Common myeloid progenitor, CD34-positive (primary cell): ENCODE measurements at places on chromosomes 12 and 14.
A peak's percentile ranks its signal among the peaks of the same experiment; 100 is the strongest.

DNA sequence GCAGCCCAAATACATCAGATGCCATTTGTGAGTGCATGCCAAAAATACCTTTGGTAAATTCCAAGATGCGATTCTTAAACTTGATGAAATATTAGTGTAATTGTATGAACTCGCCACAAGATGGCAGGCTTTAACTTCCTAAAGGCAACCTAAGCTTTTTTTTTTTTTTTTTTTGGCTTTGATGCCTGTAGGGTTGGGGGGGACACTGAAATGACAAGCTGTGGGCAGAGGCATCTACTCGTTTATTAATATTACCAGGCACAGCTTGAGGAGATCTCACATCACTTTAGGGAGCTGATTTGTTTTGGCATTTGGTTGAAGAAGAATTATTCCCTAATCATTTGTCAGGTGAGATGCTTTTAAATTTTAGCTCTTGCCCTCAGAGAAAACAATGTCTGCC lies 126.7 kb upstream of the CCDC196 start:
- DNase-seq, result peak; percentile 89

- no peak for DNase-seq
These were observed 39.7 kb upstream of the AP4S1 start for GRCh38 chr14:30985796-30986195.

DNA sequence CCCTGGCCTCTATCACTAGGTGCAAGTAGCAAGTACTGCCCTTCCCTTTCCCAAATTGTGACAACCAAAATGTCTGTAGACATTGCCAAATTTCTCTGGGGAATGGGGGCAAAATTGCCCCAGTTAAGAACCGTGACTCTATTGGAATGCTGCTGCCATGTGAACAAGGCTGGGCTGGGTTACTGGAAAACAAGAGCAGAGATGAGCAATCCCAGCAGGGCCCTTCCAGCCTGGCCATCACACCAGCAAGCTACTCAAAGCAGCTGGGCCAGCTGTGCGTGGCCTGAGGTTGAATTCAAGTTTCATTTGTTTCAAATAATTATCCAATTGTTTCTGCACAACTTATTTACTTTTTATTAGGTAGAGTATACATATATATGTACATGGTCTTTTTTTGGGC lies 103.4 kb upstream of the PKP2 start:
- no peak for DNase-seq

DNA sequence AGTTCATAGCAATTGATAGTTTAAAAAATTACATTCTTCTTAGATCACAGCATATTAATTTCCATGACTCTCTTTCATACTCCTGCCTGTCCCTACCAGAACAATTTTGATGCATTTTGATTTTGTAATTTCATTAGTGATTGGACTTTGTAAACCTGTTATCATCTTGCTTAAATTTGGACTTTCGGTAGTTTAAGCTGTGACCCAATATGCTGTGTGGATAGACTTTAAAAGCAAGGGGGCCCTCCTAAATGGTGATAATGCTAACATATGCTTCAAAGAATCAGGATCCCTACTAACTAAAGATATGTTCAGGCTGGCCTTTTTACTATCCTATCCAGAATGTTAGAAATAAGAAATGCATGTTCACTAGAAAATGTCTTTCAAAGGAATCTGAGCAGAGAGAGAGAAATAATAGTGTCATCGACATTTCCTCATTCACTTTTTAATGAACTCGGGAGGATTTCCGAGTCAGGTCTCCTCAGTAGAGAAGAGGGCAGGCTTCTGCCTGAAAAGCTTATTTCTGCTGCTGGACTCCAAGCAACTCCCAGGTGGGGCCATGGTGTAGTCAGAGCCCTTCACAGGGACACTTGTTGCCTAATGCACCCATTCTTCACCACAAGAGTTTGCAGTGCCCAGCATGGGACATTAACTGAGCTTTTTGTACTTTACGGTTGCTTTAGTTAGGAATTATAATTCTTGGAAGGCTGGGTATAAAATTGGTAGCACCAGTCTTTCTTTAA lies 16.7 kb downstream of the SLC38A4 start:
- no peak for DNase-seq

DNA sequence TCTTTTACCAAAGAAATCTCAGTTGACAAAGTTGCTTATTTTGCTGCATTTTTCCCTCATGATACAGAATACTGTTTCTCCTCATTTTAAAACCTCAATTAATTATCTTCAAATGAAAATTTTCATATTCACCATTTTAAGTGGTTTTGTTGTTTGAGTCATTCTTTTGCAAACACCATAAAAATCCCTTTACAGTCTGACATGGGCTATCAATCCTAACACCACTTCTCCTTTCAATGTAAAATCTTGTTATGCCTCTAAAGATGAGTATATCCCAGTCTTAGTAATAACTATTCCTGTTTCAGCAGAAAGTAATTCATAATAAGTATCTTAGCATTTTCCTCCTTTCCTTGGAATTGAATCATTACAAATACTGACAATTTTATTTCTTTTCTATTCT lies 192.2 kb downstream of the SYT1 start:
- peak; percentile 17 for DNase-seq

GRCh38 chr14:48398675-48399282 lies 723.4 kb upstream of the MDGA2 start:
- peak; percentile 11 for DNase-seq

- no peak for DNase-seq
These were observed 244.7 kb downstream of the KCNH5 start for GRCh38 chr14:62800577-62800976.

DNA sequence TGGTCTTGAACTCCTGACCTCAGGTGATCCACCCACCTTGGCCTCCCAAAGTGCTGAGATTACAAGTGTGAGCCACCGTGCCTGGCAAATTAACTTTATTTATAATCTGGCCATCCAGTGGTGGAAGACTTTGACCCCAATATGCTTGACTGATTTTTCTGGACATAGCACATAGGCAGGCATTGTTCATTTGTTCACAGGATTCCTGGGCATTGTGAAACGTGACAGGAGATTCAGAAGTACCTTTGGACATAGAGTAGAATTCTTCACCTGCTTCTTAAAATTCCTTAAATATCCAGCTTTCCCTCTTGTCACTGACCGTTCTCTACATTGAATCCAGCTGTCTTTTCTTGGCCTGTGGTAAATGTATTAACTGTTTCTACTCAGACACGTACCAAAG lies 103.1 kb downstream of the SCN8A start:
- DNase-seq, result no peak

DNA sequence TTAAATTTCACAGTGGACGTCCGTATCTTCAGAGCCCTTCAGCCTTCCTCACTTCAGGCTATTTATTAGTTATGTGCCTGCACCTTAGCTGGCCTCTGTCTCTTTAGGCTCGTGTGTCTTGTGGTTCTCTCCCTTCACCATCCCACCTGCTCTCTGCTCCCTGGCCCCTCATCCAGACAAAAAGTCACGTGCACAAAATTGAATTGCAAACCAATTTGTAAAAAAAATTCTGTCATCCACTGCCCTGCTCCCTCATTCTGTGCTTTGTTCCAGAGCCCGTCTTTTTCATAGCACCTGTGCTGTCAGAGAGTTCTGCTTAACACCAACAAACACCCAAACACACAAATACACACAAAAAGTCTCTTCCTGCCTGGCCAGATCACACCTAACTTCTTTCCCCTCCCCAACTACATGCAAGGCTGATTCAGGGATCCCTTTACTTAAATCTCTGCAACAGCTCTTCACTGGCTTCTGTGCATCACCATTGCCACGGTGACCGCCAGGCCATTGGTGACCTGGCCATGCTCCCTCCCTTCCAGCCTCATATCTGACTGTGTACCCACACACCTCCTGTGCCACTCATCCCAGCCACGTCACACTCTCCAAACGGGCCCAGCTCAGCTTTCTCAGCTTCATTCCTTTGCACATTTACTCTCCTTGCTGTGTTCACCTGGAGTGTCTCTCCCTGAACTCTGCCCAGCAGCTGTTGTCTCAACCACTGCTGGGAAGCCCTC lies 205.7 kb downstream of the TTC8 start:
- no peak for DNase-seq

- DNase-seq, result no peak
These were observed 11.1 kb upstream of the INF2 start for GRCh38 chr14:104678346-104678745.

- peak; percentile 74 for DNase-seq
These were observed 589 bp upstream of the HVCN1 start for GRCh38 chr12:110689281-110690126.

- no peak for DNase-seq
These were observed 43.4 kb downstream of the TEAD4 start for GRCh38 chr12:3002646-3003045.

- DNase-seq, result peak; percentile 91
These were observed at the start of gene FAR2 for GRCh38 chr12:29148911-29149690. TSS of gene FAR2 (plus strand) at chr12:29149278. CDS start at chr12:29270450, 121,172 bp downstream.

DNA sequence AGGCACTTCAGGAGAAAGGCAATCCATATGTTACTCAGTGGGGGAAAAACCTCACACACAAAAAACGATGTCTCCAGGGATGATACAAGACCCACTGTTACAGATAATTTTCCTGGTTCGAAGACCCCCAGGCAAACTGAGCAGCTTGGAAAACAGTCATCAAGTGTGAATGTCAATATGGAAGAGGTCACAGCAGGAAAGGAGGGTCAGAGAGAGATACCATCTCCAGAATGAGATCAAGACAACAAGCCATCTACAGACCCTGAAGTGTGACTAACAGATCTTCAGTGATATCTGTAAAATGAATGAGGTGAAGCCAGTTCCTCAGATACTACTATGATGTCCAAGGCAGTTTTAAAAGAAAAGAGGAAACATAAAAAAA lies 28.6 kb downstream of the GNS start:
- no peak for DNase-seq

GRCh38 chr14:60317609-60318008 lies 68.6 kb downstream of the PPM1A start:
- no peak for DNase-seq

DNA sequence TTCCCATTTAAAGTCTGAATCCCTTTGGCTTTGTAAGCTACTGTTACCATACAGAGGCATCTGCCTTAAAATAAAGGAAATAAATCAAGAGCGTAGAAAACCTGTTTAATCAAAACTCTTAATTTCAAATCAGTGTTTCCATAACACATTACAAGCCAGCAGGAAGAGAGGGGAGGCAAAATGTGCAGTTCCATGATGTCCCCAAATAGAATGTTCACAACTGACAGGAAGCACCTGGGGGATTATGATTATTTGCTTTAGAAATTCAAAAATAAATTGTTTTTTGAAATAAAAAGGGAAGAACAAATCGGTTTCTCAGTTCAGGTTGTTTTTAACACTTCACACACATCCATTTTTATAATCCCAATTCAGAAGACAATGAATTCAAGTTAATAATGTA lies 21.4 kb downstream of the SOCS2 start:
- peak; percentile 96 for DNase-seq

DNA sequence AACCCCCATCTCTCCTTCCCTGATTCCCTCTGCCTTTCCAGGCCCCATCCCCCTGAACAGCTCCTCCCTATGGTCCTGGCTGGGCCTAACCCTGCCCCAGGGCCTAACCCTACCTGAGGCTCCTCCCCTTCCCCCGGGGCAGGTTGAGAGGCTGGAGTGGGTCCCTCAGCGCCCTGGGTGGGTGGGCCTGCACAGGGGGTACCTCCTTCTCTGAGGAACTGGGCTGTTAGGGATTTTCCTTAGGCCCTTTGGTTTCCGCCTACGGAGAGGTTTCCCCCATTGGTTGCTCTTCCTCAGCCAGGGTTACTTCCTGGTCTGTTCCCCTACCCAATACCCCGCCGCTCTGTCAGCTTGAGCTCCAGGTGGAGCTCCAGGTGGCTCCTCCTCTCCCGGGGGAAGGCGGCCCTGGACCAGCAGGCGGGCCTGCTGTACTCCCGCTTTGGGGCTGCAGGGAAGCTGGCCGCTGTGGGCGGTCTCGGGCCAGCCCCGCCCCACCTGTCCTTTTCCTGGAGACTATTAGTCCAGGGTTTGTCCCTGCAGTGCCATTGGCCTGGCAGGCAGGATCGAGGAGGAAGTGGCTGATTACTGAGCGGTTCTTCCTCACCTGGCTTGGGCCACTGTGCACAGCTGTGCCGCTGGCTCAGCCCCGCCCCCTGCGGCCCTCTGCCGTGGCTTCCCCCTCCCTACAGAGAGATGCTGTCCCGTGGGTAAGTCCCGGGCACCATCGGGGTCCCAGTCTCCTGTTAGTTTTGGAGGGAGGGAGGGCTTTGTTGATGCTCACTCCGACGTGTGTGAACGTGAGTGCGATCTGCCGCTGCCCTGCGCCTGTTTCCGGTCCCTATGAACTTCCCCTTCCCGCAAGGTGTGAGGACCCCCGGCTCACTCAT lies 2.5 kb downstream of the C12orf57 start:
- DNase-seq, result no peak

DNA sequence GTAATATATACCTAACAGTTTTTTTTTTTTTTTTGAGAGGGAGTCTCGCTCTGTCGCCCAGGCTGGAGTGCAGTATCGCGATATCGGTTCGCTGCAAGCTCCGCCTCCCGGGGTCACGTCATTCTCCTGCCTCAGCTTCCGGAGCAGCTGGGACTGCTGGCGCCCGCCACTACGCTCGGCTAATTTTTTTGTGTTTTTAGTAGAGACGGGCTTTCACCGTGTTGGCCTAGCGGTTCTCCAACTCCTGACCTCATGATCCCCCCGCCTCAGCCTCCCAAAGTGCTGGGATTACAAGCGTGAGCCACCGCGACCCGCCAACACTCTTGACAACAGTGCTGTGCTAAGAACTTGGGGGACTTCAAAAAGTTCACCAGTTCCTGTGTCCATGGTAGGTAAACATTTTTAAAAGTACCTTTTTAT lies 63.5 kb downstream of the FOXG1 start:
- DNase-seq, result no peak

DNA sequence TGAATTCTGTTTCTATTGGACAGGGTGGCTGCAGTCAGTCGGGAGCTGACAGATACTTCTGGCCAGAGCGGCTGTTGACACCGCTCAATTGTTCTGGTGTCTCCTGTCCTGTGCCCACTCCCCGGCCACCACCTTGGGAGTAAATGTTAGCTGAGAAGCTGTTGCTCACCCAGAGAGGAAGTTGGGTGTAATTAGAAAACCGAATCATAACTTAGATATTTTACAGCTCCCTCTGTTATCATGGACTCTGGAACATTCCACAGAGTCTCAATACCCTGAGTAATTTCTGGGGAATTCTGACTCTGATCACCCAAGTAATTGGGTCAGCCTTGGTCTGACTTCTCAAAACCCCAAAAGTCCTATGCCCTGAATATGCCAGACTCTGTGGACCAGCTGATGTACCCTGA lies 58.3 kb upstream of the RFLNA start:
- no peak for DNase-seq

DNA sequence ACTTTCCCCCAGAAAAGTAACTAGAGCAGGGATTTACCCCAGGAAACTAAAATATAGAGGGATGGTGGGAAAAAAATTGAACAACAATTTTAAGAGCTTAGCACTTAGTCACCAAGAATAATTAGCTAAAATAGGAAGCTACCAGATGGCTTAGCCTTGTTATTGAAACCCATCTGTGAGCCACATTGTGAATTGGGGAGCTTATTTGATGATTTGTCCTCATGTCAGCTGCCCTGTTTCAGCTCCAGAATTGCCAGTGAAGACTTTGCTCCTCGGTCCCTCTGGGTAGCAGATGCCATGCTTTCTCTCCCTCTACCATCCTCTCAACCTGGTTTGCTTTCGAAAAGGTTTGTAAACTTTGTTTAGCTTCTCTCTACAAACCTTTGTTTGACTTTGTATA lies 67.7 kb upstream of the PTHLH start:
- DNase-seq, result no peak
